ENCODE measurements at places on chromosomes 7 and 10. TPM values are rescaled to one million over a fixed set of nuclear protein-coding genes. Genes with fewer than 3 reads are reported as not detected.

Gene PNLIPRP1
- not detected for total RNA-seq

Gene PRSS1
- total RNA-seq = not detected

Gene CDHR3
- 16.1 TPM for total RNA-seq

Gene CYCS
- 90.2 TPM for total RNA-seq

Gene GLI3
- 4.1 TPM for total RNA-seq

Gene SPDYE5
- total RNA-seq = not detected

Gene SNX10
- total RNA-seq = 61.5 TPM

Gene ZNF365
- total RNA-seq = 29.6 TPM

Gene OPALIN
- total RNA-seq = not detected

Gene ELN
- 10.9 TPM for total RNA-seq

Gene SFRP5
- total RNA-seq = 0.62 TPM

Gene OGDH
- 40.9 TPM for total RNA-seq

Gene VSTM2A
- 58.6 TPM for total RNA-seq

Gene SUN1
- total RNA-seq = 154 TPM
